ENCODE measurements at places on chromosomes 16 and 17.
A peak's percentile ranks its signal among the peaks of the same experiment; 100 is the strongest.

GRCh38 chr16:86338403-86339115 lies 171.8 kb upstream of the FOXF1 start:
- DNase-seq, result no peak

- DNase-seq, result peak; percentile 83
These were observed at the start of gene ITGA3 for GRCh38 chr17:50055426-50056216. Gene ITGA3, plus strand, starts transcription at chr17:50056110. Its CDS starts 330 bp downstream, at chr17:50056440.

DNA sequence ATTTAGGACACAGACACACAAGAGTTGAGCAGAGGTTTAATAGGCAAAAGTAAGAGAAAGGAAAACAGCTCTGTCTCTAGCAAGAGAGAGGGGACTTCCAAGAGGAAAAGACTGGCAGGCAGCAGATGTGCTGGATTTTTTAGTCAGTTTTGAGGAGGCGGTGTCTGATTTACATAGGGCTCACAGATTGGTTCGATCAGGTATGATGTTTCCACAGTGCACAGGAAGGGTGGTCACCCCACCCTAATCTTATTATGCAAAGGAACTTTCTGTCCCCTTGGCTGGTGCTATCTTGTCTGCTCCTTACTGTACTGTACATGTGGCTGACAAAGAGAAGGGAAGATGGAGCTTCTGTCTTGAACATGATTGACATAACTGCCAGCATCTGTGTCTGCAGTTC lies 25.3 kb downstream of the BFAR start:
- no peak for DNase-seq

DNA sequence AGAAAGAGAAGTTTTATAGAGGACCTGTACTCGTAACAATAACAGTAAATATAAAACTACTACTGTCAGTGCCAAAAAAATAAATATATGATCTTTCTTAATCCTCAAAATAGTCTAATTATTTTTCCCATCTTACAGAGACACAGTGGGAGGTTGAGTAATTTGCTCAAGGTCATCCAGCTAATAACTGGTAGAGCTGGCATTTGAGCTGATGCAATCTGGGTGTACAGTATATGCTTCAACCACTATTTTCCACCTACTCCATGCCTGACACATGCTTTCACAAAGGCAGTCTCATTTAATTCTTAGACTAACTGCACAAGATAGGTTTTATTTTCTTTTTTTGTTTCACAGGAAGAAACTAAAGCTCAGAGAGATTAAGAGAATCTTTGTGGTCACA lies 33.6 kb downstream of the PIGL start:
- DNase-seq, result no peak

GRCh38 chr17:10648956-10649355 lies 8.2 kb downstream of the MYH3 start:
- no peak for DNase-seq

- no peak for DNase-seq
These were observed 1342.5 kb downstream of the TP53TG3F start for GRCh38 chr16:34801875-34802274.

DNA sequence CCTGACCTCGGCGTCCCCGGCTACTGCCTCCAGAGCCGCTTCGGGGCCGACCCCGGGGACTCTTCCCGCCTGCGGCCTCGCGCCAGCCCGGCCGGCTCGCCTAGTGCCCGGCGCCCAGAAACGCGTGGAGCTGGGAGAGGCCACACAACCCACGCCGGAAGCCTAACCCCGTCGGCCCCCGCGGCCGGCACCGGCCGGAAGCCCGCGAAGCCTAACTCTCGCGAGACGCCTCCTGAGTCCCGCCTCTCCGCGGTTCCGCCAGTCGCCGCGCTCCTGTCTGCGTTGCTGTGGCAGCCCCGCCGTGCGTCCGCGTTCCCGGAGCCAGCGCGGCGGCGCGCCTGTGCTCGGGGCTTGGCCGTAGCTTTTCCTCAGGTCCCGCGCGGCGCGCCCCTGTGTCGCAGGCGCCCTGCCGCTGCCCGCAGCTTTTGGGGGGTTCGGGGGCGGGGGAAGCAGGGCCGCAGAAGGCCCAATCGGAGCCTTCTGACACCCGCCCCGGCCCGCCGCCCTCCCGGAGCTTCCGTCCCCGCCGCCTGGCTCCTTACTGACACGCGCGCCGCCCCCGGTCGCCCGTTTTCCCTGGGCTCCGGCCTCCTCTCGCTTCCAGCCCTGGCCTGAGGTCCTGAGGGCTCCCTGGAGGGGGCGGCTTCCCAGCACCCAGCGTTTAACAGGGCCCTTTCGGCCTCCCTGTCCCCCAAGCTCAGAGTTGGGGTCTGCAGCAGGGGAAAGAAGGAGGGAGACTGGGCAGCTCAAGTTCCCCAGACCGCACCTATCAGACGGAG lies 21.7 kb downstream of the NPTX1 start:
- DNase-seq, result peak; percentile 98

DNA sequence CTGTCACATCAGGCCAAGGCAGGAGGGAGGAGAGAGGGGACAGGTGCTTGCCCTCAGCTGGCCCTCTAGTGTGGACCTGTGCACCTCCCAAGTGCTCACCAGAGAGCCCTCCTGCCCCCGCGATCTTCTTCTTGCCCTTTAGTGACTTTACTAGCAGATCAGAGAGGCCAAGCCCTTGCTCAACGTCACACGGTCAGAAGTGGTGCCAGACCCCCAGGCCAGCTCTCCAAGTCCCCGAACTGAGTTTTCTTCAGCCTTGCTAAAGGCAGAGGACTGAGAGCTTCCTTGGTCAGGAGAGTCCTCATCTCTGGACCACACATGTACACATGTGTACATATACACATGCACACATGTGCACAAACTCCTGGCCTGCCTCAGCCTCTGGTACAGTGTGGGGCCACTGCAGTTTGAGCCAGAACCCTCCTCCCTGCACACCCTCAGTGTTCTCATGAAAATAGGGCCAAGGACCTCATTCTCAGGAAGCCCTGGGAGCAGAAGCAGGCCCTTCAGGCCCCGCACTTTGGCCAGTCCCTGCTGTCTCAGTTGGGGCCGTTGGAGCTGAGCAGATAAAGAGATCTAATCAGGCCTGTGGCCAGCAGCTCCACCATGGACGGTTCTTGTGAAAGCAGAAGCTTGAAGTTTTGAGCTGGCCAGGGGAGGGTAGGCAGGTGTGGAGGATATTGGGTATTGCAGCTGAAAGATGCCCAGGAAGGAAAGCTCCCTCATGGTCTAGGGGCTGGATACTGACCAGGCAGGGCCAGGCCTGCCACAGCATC lies 7.4 kb upstream of the EPX start:
- no peak for DNase-seq

DNA sequence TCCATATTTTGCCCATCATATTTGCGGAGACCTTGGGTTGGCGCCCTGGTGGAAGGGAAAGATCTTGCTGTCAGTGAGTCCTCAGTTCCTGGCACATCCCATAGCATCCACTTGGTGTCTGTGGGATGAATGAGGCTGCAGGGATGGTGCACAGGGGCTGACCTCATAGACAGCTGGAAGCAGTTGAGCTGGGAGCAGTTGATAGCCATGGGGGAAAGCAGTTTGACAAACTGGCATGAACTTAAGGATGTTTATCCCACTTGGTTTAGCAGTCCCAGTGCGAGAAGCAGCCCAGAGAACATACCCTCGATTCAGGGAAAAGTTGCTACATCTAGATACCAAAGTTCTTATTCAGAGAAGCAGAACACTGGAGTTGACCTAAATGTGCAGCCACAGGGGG lies 80.7 kb downstream of the SNX29 start:
- DNase-seq, result no peak

All from Right ventricle myocardium superior (tissue), 1 donor.